ENCODE measurements at places on chromosomes 5 and 9.

DNA sequence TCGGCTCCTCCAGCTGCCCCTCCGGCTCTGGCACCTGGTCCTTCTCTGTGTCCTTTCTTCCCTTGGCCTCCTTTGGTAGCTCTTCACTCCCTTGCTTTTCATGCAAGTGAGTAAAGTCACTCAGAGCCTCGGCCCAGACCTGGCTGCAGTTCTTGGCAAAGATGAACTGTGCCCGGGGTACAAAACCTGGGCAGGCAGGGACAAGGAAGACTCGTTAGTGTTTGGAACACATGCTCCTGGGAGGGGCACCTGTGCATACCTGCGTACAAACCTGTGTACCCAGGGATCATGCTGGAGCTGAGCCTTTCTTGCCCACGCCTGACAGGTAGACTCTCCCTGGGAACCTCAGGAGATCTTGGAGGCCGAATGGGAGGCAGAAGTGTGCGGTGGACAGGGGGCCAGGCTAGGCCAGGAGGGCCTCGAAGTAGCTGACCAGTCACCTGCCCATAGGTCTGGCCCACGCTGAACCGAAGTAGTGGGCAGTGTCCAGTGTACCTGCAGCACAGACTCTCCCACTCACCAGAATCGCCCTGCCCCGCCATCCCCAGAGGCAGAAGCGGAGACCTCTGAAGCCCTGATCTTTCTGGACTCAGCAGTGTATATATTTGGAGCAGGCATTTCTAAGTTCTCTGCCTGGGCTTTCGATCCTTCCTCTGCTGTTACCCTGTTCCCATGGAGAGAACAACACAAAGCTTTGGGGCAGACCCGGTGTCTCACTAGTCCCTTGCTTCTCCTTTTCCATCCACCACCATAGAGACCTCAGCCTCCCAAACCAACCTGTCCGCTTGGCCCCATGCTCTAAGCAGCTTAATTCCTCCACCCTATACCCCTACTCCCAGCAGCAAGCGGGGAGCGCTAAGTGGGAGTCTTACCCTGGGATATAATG is 41.9 kb upstream of the TESK1 start:
- no peak for DNase-seq

DNA sequence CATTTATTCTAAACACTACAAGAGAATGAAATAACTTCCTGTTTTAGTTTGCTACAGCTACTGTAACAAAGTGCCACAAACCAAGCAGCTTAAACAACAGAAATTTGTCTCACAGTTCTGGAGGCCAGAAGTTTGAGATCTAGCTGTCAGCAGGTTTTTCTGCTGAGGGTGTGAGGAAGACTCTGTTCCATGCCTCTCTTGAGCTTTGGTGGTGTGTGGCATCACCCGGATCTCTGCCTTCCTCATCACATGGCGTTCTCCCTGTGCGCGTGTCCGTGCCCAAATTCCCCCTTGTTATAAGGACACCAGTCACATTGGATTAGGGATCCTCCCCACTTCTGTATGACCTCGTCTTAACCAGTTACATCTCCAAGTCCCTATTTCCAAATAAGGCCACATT is 97.7 kb downstream of the CFAP95 start:
- peak; percentile 3 for DNase-seq

DNA sequence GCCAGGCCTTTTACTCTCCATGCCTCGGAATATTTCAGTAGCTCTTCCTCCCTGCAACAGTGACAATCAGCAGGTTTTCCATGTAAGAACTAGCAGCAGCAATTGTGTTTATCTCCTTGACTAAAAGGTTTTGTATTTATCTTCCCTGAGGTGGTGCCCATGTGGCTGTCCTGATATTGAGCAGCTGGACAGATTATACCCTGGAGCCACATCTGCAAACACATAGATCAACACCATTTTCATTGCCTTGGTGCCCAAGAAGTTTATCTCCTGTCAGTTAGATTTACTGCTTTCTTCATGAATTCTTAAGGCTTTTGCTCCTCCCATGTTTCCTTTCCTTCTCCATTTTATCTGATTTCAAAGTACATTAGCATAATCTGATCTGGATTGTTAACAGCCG is 378.4 kb downstream of the SPATA31D1 start:
- DNase-seq: no peak

GRCh38 chr5:129399069-129399468 is 61.0 kb upstream of the ADAMTS19 start:
- no peak for DNase-seq

GRCh38 chr5:72835633-72836032 is 19.2 kb downstream of the TNPO1 start:
- no peak for DNase-seq

Data from mucosa of descending colon (tissue), 3 donors.